ENCODE measurements at places on chromosomes 5 and 9.

GRCh38 chr9:128244837-128245231 is 31.0 kb downstream of the GOLGA2 start:
- DNase-seq: no peak

GRCh38 chr9:12915366-12915954 is 140.6 kb downstream of the LURAP1L start:
- no peak for DNase-seq

DNA sequence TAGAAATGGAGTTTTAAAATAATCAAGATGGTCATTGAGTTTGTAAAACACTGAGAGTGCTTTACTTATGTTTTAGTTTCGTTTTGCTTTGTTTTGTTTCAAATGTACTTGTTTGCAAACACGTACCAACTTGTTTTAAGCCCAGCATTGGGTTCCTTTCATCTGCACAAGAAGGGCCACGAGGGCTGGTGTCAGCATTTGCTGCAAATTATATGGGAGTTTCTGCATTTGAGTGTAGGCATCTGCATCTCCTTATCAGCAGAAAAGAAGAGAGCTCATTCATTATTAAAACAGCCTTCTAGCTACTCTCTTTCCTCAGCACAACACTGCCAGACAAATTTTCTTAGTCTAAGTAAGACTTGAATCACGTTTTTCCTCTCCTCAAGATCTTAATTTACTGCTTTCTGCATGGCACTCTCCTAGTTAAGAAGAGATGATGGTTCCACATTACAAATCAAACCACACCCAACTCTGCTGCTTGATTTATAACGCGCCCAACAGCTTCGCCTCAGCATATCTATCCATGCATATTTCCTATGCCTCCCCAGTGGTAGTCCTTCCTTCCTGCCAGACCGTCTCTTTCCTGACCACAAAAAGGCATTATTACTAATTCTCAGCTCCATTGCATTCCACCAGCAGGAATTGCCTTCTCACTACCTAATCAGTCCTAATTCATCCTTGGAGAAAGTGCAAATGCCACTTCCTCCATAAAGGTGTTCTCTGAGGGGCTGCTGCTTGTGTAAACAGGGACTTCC is 95.2 kb upstream of the CAST start:
- DNase-seq: no peak

DNA sequence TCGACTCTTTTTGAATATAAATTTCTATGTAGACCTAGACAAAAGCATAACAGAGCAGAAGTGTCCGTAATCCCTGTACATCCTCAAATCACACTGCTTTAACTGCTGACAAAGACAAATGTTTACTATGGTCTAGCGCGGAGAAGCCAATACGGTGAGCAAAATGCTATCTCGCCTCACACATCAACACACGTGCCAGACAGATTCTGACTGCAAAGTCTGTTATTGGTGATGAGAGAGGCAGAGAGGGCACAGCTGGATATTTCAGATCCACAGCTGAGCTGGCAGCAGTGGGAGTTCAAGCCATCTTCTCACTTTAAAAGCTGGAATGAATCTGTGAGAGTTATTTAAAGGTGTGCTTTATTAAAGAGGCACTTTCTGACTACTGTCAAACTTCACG is 124.3 kb downstream of the ARL15 start:
- no peak for DNase-seq

GRCh38 chr9:79034583-79034982 is 537.2 kb upstream of the TLE4 start:
- DNase-seq: no peak

- DNase-seq: no peak
These were observed 39.1 kb downstream of the FGD3 start for GRCh38 chr9:92986176-92987119.

- DNase-seq: no peak
These were observed 6.1 kb upstream of the HMHB1 start for GRCh38 chr5:143805861-143806260.

DNA sequence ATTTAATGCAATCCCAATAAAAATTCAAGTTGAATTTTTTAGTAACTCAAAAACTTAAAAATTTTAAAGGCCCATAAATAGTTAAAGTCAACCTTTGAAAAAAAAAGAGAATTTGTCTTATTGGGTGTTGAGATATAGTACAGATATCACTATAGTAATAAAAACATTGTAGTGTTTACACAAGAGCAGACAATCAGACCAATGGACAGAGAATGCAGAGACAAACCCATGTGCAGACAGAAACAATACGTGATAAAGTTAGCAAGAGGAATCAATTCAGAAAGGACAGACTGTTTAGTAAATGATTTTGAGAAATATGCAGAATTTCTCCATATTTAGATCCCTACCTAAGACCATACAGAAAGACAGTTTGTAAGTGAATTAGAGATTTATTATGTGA is 33.9 kb downstream of the GOLGA1 start:
- no peak for DNase-seq

- no peak for DNase-seq
These were observed 9.4 kb downstream of the PHAX start for GRCh38 chr5:126610160-126610559.

DNA sequence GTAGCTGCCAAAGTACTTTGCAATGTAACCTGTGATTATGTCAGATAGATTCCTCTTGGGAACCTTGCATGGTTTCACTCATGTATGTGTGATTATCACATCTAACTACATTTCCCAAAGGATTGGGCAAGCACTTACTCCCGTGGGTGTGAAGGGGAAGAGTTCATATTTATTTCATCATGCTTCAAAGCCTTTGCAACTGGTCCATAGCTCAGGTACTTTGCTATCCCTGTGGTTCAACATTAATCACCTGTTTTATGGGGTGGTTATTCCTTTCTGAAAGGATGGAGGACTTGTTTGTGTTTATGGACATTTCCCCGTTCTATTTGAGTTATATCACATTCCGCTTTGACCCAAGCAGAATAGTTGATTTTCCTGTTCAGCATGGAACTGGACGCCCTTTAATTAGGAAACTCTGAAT is 13.6 kb upstream of the ERMP1 start:
- no peak for DNase-seq

GRCh38 chr9:134983074-134983473 is 65.4 kb upstream of the FCN1 start:
- no peak for DNase-seq

DNA sequence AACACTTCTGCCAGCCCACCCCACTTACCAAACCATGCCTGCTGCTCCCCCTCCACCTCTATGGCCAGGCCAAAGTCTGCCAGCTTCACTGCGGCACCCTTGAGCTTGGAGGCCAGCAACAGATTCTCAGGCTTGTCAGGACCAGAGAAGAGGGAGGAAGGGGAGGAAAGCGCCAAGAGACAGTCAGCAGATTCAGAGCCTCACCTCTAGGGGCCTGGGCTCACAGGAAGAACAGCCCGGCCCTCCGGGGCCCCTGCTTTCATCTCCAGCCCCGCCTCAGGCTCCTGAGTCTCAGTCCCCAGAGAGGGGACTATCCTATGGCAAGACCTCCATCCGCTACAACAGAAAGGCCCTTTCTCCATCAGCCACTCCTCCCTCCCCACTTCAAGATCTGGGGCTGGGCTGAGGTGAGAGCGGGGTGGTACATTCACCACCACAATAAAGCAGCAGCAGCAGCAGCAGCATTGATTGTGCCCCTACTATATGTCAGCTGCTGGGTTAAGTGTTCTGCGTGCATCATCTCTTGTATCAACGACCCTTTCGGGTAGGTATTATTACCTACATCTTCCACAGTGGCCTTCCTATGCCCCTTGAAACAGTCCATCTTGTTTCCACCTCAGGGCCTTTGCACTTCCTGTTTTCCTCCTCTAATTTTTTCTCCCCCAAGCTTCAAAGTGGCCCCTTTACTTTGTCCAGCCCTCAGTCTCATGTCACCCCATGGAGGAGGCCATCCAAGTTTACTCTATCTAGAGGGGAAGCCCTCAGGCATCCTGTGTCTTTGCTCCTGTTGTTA is 36.0 kb downstream of the CAMK2A start:
- no peak for DNase-seq

DNA sequence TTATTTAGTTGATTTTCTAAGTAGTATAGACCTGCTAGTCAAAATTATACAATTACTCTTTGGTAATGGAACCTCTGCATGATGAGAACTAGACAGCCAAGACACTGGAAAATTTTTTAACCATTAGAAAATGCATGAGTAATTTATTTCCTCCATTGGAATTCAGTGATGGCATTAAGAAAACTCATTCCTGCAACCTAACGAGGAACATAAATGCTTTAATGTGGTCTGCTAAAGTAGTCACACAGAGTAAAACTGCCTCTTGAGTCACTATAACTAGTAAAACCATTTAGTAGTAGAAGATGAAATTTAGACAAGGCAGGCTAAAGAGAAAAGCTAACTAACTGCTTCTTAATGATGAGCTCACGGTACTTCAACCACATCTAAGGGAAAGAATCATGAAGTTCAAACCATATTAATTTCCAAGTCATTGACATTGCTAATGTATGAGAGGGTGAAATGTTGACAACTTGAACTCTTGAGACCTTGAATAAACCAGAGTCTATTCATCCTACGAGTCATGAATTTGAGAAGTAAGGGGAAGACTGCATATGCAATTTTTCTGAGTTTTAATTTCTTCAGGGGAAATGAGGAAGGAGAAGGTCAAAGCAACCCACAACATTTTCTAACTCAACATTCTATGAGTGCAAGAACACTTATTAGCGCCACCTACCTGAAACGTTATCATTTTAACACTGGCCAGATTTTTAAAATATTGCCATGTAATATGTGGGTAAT is 74.4 kb downstream of the GLIS3 start:
- DNase-seq: no peak

DNA sequence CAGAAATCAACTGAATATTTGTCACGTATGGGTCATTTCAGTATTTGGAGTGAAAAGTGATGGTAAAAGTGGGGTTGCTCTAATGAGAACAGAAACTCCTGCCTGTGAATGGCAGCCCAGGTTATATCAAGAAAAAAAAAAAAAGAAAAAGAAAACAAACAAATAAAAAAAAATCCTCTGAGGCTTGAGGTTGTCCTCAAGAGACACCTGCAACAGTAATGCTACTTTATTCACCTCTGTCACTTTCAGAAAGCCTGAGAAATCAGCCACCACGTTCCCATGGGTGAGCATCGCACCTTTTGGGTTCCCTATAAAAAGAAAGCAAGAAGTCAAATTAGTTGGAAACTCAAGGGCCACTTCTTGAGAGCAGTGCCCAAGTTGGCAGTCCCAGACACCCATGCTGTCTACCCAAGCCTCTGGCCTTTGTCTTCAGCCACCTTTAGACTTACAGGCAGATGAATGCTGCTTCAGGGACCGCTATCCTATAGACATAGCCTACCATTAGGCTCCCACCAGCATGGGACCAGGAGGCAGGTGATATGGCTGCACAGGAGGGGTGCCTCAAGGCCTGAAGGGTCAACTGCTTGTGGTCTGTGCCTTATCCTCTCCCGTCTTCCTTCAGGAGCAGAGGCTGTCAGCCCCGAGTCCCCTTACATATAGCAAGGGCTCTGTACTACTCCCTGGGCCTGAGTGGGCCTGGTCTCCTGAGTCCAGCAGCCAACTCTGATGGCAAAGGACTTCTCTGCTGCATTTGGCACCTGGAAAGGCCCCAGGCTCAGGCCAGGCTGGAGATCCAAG is 31.1 kb upstream of the MEIKIN start:
- DNase-seq: no peak

GRCh38 chr9:93699650-93700049 is 123.3 kb downstream of the PHF2 start:
- no peak for DNase-seq

DNA sequence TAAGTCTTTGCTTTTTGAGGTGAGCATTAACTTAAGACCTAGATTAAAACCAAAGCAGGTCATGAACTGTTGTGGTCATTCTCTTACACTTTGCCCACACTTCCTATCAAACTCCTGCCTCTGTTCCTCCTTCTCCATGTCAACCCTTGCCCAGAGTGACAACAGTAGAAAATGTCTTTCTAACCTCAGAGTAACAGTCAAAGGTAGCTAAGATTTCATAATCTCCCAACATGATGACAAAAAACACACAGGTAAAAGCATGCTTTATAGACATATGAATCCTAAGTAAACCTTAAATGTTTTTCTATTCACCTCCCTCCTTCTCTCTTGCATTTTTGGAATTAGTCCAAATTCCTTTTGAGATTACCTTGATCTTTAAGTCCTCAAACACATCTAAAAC is 422.3 kb downstream of the SPATA31D1 start:
- DNase-seq: no peak

All from stimulated activated CD4-positive, alpha-beta T cell treated with anti-CD3 and anti-CD28 coated beads, TNF-alpha, amount 100 ng/mL, for 48 hours (primary cell).